ENCODE measurements at places on chromosomes 6 and 20.

DNA sequence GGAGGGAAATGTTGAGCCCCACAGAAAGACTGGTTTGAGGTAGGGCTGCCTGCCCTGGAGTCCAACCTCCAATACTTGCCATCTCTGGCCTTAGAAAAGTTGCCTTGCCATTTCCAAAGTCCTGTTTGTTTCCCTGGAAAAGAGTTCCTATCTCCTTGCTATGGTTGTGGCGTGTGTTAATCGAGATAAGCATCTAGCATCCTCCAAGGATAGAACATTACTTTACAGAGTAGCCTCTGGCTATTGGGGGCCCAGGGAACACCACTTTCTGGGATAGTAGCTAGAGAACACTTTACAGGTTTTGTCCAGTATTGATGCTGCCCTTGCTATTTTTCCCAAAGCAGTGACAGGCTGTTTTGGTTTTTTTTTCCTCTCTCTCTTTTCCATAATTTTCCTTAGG lies 57.4 kb upstream of the SASH1 start:
- H3K27ac ChIP-seq = no peak overlapping the region
- H3K36me3 ChIP-seq = no peaks in the 10 kb centered on the region
- DNase-seq = no peak
- no peaks in the 10 kb centered on the region for H3K4me1 ChIP-seq
- H3K4me3 ChIP-seq = no peak overlapping the region

GRCh38 chr20:32823078-32823477 lies 3.3 kb downstream of the MAPRE1 start:
- peak overlapping the region; percentile 71 for H3K27ac ChIP-seq
- no peaks in the 10 kb centered on the region for H3K27me3 ChIP-seq
- no peak overlapping the region for H3K4me3 ChIP-seq
- peaks cover 47% of the 10 kb centered on the region for H3K4me1 ChIP-seq

DNA sequence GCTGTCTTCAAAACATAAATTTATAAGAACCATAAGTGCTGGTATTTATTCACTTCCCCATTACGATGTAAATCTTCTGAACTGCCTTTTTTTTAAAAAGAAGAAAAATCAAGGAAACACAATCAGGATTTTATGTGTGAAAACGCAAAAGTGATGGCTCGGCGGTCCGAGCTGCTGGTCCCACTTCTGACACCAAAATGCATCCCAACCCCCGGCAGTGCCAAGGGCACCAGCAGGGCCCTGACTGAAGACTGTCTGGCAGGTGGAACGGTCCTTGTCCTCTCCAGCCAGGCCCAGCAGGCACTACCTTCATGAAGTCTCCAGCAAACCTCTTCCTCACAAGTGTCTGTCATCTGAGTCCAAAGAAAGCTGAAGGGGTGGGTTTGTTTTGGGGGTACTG lies 41.2 kb downstream of the TBC1D7 start:
- H3K4me3 ChIP-seq = no peak overlapping the region
- H3K36me3 ChIP-seq = peaks cover 36% of the 10 kb centered on the region
- no peak for DNase-seq
- H3K27ac ChIP-seq = no peak overlapping the region

DNA sequence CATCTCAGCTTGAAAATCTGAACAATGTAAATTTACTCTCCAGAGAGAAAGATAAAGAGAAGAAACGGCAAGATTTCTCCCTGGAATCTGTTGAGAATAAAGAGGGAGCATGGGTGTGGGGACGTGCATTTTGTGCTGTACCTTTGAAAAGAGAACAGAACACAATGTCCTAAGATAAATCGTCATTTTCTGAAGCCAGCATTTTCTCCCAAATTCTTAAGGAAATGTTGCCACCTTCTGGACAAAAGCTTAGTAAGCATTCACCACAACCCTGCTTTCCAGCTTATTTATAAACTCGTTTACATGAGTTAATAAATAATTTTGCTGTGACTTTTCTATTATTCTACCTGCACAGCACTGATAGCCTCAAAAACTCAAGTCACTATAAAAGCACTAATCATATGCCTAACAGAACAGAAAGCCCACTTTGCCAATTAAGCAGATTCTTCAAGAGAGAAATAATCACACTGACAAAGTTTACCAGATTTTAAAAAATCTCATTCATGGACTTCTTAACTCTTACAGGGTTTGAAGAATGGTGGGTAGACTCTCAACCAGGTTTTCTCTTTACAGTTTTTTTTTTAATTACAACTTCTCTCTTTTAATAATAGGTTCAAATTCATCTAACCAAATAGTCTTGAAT lies 155.8 kb downstream of the MBOAT1 start:
- H3K27me3 ChIP-seq = no peaks in the 10 kb centered on the region
- H3K27ac ChIP-seq = no peak overlapping the region
- H3K36me3 ChIP-seq = no peaks in the 10 kb centered on the region
- H3K4me3 ChIP-seq = no peak overlapping the region
- DNase-seq = no peak

- peaks cover 2% of the 10 kb centered on the region for H3K27me3 ChIP-seq
- no peaks in the 10 kb centered on the region for H3K4me1 ChIP-seq
- H3K36me3 ChIP-seq = no peaks in the 10 kb centered on the region
- no peak overlapping the region for H3K27ac ChIP-seq
- no peak for DNase-seq
- H3K4me3 ChIP-seq = no peak overlapping the region
Observed at GRCh38 chr6:119717942-119718341, 368.4 kb upstream of the MAN1A1 start.

DNA sequence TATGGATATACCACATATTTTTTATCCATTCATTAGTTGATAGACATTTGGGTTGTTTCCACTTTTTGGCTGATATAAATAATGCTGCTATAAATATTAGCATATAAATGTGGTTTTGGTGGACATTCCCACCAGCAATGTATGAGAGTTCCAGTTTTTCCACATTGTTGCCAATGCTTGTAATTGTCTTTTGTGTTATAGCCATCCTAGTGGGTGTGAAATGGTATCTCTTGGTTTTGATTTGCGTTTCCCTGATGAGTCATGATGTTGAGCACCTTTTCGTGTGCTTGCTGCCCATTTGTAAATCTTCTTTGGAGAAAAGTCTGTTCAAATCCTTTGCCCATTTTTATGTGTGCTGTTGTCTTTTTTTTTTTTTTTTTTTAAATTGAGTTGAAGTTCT lies 54.4 kb downstream of the DHX35 start:
- no peak overlapping the region for H3K4me3 ChIP-seq
- H3K27ac ChIP-seq = no peak overlapping the region
- no peaks in the 10 kb centered on the region for H3K27me3 ChIP-seq
- DNase-seq = no peak
- H3K36me3 ChIP-seq = peaks cover 74% of the 10 kb centered on the region

DNA sequence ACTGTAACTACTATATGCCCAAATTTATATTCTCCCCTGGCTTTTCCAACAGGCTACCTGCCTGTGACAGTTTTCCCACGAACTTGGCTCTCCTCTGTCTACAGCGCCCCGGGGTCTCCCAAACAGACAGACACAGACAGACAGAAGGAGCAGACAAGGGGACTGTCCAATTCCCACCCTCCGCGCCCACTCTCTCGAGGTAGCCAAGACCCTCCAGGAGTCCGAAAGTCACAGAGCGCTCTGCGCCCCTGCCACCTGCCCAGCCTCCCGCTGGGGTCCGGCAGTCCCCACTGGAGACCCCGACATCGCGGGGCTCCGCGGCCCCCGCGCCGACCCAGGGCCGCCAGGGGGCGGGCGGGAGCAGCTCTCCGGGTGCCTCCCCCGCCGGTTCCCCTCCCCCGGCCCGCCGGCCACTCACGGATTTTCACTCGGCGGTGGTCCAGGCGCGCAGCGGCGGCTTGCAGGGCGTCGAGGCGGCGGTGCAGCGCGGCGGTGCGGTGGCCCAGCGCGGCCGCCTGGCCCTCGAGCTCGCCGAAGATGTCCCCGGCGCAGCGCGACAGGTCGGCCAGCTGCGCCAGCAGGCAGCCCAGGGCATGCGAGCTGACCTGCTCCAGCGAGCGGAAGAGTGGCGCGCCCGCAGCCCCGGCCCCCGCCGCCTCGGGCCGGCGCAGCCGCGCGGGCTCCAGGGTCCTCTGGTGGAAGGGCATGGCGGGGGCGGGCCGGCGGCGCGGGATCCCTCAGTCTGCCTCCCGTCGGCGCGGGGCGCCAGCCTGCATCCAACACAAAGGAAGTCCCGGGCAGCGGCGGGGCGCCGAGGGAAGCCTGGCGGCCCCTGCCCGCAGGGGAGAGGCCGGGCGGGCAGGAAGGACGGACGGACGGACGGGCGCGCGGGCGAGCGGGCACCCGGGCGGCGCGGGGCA lies 81.3 kb upstream of the CCDC28A start:
- H3K4me3 ChIP-seq = peak overlapping the region; percentile 70
- H3K27me3 ChIP-seq = peaks cover 51% of the 10 kb centered on the region
- no peak overlapping the region for H3K27ac ChIP-seq
- peaks cover 10% of the 10 kb centered on the region for H3K4me1 ChIP-seq
- DNase-seq = peak; percentile 64

GRCh38 chr6:4883298-4883697 lies 107.1 kb downstream of the CDYL start:
- DNase-seq = no peak
- peaks cover 2% of the 10 kb centered on the region for H3K4me1 ChIP-seq
- no peak overlapping the region for H3K27ac ChIP-seq
- H3K27me3 ChIP-seq = no peaks in the 10 kb centered on the region
- no peak overlapping the region for H3K4me3 ChIP-seq

GRCh38 chr6:4615231-4615630 lies 161.0 kb upstream of the CDYL start:
- no peak overlapping the region for H3K27ac ChIP-seq
- peaks cover 2% of the 10 kb centered on the region for H3K27me3 ChIP-seq
- no peak for DNase-seq
- H3K4me3 ChIP-seq = no peak overlapping the region

GRCh38 chr6:165694296-165694695 lies 31.3 kb upstream of the PDE10A start:
- H3K4me3 ChIP-seq = no peak overlapping the region
- no peaks in the 10 kb centered on the region for H3K36me3 ChIP-seq
- H3K27me3 ChIP-seq = no peaks in the 10 kb centered on the region

DNA sequence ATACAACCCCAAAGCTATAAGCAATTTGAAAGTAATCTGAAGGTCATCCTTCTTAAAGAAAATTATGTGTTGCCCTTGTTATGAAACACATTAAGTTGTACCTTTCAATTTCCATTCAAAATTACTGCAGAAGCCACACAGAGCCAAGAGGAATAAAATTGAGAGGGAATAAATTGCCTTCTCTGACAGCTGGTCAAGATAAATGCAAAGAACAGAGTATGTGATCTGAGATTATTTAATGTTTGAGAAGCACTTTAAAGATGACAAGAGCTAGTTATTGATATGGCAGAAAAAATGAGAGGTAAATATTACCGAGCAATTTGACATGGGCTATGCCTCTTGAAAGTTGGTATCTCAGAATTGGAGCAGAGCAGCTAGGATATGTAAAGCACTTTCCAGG lies 61.6 kb downstream of the TRDN start:
- no peak for DNase-seq
- H3K27ac ChIP-seq = no peak overlapping the region
- H3K4me3 ChIP-seq = no peak overlapping the region
- H3K36me3 ChIP-seq = no peaks in the 10 kb centered on the region

DNA sequence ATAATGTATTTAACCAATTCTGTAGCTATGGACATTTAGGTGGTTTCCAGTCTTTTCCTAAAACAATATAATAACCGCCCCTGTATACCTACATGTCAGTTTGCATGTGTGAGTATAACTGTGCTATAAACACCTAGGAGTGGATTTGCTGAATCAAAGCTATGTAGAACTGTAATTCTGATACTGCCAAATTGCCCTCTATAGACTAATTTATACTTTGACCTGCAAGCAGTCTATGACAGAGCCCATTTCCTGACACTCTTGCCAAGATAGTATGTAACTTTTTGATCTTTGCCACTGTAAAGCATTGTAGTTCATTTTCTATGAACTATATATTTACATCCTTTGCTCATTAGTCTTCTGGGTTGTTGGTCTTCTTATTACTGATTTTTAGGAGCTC lies 19.5 kb downstream of the FERMT1 start:
- no peak overlapping the region for H3K4me3 ChIP-seq
- peaks cover 10% of the 10 kb centered on the region for H3K27me3 ChIP-seq
- H3K36me3 ChIP-seq = no peaks in the 10 kb centered on the region
- no peak overlapping the region for H3K27ac ChIP-seq

DNA sequence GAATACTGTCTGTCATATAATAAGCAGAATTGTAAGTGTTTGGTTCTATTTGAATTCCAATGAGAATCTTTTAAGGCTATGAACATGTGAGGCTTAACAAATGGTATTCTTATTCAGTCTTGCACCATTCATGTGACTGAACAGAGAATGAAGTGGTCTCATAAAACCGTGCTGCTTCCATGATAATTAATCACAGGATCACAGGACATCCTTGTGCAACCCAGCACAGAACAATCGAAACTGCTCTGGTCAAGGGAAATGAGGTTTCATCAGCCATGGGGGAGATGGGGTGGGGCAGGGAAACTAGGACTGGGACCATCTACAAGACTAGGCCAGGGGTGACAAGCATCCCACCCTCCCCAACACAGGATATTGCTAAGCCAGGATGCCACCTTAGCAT lies 6.0 kb downstream of the PPIL6 start:
- DNase-seq = no peak
- H3K36me3 ChIP-seq = no peaks in the 10 kb centered on the region
- H3K4me3 ChIP-seq = no peak overlapping the region
- peaks cover 6% of the 10 kb centered on the region for H3K27me3 ChIP-seq
- no peak overlapping the region for H3K27ac ChIP-seq
- peaks cover under 1% of the 10 kb centered on the region for H3K4me1 ChIP-seq

- DNase-seq = no peak
- H3K4me3 ChIP-seq = no peak overlapping the region
- peaks cover 92% of the 10 kb centered on the region for H3K27me3 ChIP-seq
- H3K4me1 ChIP-seq = peaks cover 33% of the 10 kb centered on the region
Observed at GRCh38 chr20:38722683-38723016, 1.6 kb upstream of the SLC32A1 start.

Measured in activated CD4-positive, alpha-beta memory T cell treated with anti-CD3 and anti-CD28 coated beads, Interleukin-2, amount 10 ng/mL, durations not matched to agents 7 days and 5 days (primary cell).